T-helper 22 cell (primary cell): ENCODE measurements at places on chromosomes 6 and 20.

GRCh38 chr6:79648328-79648727 lies 17.2 kb downstream of the SH3BGRL2 start:
- DNase-seq: no peak

DNA sequence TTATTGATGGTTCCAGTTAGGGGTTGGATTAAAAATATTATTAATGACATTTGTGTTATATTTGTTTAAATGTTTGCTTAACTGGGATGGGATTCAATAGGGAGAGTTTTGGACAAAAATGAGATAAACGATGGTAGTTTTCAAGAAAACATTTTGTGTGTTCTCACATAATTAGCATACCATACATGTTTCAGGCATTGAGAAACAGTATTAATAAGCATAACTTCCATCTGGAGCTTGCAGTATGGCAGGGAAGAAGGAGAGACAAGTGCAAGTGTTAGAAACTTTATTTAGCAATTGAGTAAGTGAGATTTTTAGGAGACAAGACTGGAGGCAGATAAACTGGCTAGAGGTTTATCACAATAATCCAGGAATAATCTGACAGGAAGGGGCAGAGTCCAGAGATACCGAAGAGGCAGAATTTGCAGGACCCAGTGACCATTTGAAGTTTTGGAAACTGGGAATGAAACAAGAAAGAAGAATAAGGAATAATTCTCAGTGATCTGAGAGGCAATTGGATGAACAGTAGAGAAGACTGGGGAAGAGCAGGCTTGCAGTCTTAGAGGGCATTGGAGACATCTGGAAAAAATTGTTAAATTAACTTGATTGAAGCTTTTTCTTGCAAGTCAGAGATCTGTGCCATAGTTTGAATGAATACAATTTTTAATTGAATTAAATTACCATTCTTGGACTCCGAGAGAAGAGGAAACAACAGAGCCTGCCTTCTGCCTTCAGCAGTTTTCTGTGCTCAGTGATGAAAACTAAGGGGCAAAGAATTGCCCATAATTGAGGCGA lies 73.0 kb upstream of the PTCHD4 start:
- no peak for DNase-seq

DNA sequence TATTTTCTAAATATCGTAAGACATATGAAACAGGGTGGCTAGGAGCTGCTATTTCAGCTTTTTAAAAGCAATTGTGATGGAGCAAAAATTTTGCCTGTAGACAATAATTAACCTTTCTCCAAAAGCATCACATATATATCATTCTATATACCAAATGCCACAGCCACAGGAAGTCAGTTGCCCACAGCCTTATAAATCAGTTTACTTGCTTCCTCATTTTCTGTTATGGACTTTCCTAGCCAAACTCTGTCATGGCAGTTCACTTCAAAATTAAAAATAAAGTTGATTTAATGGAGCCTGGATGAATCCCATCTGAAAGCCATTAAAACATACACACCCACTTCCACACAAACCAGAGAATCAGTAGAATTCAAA lies 93.4 kb upstream of the NHSL1 start:
- DNase-seq: no peak

DNA sequence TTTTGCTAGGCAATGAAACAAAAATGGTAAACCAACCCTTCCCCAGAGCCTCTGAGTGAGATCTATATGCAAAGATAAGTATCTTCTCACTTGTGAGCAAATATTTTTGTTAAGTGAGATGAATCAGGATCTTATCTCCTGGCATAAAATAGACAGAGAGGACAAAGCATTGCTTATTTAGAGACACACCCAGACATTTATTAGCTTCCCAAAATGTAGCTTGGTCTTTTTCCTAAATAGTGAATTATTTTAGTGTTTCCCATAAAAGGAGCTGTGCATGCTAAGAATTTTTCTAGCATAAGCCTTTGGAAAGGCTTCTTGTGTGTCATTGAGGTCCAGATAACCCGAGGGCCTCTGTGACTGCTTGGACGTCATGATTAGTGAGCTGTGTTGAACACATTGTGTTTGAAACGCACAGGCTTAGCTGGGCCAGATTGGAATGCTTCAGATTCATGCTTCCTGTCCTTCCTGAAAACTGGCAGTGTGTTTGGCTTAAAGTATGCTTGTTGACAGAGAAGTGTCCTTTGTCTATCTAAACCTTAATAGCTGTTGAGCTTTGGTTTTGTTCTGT lies 16.5 kb downstream of the MTHFD1L start:
- DNase-seq: no peak

GRCh38 chr6:106444777-106445507 lies 84.4 kb downstream of the CRYBG1 start:
- DNase-seq: no peak

- DNase-seq: no peak
Observed at GRCh38 chr6:142728364-142728763, 216.6 kb downstream of the HIVEP2 start.
